Body of pancreas (tissue), 4 donors: ENCODE measurements at places on chromosomes 7 and 10. TPM values are rescaled to one million over a fixed set of nuclear protein-coding genes. Genes with fewer than 3 reads are reported as not detected.

OR6V1 gene
- not detected for total RNA-seq

NSUN6 gene
- 19.5 TPM for total RNA-seq

ACADSB gene
- total RNA-seq, result 13.8 TPM

ELN gene
- 92.6 TPM for total RNA-seq

UROS gene
- 31.4 TPM for total RNA-seq

SFMBT2 gene
- 3.4 TPM for total RNA-seq

ANKRD1 gene
- total RNA-seq, result 0.52 TPM

FASTK gene
- total RNA-seq, result 60.7 TPM

ASB10 gene
- total RNA-seq, result not detected

NEUROD6 gene
- not detected for total RNA-seq

MMD2 gene
- not detected for total RNA-seq

AS3MT gene
- 4.7 TPM for total RNA-seq

CALML3 gene
- total RNA-seq, result not detected

UTF1 gene
- total RNA-seq, result not detected

TRPV5 gene
- not detected for total RNA-seq

LIPK gene
- total RNA-seq, result not detected

CNPY4 gene
- total RNA-seq, result 2.3 TPM

GHRHR gene
- total RNA-seq, result not detected

OIT3 gene
- total RNA-seq, result not detected

HTR7 gene
- total RNA-seq, result not detected

TAS2R16 gene
- not detected for total RNA-seq

FRMPD2 gene
- total RNA-seq, result not detected

DNA2 gene
- total RNA-seq, result 0.66 TPM

PALD1 gene
- total RNA-seq, result 11.7 TPM

SHH gene
- 0.33 TPM for total RNA-seq

METTL27 gene
- total RNA-seq, result 3.3 TPM

NIPSNAP2 gene
- total RNA-seq, result 42.5 TPM

MYH16 gene
- total RNA-seq, result under 0.01 TPM

PIK3AP1 gene
- 37.2 TPM for total RNA-seq

AGBL3 gene
- 0.33 TPM for total RNA-seq

NANOS1 gene
- 4.4 TPM for total RNA-seq

SHTN1 gene
- total RNA-seq, result 37.1 TPM

DOCK4 gene
- 24.9 TPM for total RNA-seq

SAP25 gene
- not detected for total RNA-seq

LRRC4 gene
- under 0.01 TPM for total RNA-seq

CALCR gene
- not detected for total RNA-seq

OGA gene
- 83.3 TPM for total RNA-seq

CUEDC2 gene
- total RNA-seq, result 35.5 TPM

PALS2 gene
- 11.7 TPM for total RNA-seq

VPS37D gene
- total RNA-seq, result 6.0 TPM

INSYN2A gene
- total RNA-seq, result not detected

LMOD2 gene
- total RNA-seq, result not detected
